Stimulated activated CD4-positive, alpha-beta T cell treated with anti-CD3 and anti-CD28 coated beads, Interleukin-15, amount 100 ng/mL, for 48 hours (primary cell): ENCODE measurements at places on chromosomes 5 and 9.

- no peak for DNase-seq
These were observed 341.5 kb downstream of the OSTF1 start for GRCh38 chr9:75429531-75430475.

DNA sequence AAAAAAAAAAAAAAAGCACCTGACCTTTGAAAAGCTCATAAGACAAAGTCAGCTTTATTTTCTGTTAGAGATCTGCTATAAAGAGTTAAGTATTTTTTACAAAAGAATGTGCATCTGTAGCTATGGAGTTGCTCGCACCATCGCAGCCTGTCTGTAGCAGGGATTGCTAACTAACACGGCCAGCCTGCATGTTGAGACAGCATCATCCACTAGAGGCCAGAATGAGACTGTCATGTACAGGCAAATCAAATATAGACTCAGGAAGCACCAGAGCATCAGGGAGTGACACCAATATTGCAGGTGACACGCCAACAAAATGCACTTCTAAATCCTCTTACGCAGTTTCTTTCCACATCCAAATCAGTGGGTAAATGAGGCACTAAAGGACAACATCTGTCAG, 136.3 kb upstream of the RASEF start:
- no peak for DNase-seq

DNA sequence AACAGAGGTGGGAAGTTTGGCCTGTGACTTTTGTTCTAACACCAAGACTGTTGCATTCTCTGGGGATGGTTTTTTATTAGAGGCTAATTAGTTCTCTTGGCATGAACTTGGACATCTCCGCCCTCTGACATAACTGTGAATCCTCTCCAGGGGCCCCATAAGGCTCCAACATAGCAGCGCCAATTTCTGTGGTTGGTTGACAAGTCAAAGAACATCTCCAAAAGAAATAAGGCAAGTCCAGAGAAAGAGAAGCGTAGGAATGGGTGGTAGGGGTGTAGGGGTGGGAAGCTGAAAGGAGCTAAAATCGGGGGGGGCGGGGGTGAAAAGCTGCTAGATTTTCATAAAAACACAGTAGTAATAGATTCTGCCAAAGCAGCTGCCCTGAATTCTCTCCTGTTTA, 81.0 kb upstream of the DAB2 start:
- no peak for DNase-seq

GRCh38 chr5:137361280-137361679, 137.8 kb downstream of the SPOCK1 start:
- DNase-seq = no peak

- DNase-seq = no peak
These were observed 52.4 kb downstream of the ARHGEF37 start for GRCh38 chr5:149633476-149634350.

DNA sequence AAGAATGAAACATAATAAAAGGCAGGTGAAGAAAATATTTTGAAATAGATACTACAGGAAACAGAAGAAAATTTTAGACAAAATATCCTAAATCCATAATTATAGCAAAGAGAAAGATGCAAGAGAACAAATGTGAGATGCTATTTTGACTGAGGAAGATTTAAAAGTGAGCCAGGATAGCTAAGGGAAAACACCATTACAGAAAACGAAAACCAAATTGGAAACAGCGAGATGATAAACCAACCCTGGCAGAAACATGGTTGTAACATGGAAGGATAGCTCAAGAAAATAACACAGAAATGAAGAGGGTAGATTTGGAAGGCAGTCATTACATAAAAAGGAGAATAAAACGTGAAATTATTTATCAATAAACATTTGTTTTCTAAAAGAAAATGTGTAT, 267.2 kb upstream of the NREP start:
- no peak for DNase-seq

GRCh38 chr9:15499139-15499538, 11.6 kb downstream of the PSIP1 start:
- no peak for DNase-seq

- no peak for DNase-seq
These were observed 60.1 kb upstream of the GNA14 start for GRCh38 chr9:77708064-77708815.

DNA sequence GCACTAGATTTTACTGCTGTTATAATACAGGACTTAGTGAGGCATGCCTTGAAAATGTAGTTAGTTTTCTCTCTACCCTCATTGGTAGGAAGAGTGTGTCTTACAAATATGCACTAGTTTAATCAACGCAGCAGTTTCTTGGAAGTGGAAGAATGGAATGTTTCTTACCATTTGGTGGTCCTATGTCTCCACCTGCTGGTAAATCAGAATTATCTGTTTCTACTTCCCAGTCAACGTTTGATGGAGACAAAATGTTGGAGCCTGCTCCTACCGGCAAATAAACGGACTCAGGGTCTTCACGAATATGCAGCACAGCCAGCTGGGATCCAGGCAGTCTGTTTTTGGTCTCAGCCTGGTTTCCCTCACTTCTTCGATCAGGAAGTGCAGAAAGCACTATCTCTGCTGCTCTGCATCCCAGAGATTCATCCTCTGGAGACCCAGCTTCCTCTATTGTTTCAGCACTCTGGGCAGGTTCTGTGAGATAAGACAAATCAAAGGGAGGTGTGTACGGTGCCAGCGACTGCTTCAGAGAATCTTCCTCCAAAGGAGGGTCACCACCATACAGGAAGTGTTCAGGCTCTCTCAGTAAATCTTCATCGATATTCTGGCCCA, 59.5 kb upstream of the PCA3 start:
- no peak for DNase-seq

DNA sequence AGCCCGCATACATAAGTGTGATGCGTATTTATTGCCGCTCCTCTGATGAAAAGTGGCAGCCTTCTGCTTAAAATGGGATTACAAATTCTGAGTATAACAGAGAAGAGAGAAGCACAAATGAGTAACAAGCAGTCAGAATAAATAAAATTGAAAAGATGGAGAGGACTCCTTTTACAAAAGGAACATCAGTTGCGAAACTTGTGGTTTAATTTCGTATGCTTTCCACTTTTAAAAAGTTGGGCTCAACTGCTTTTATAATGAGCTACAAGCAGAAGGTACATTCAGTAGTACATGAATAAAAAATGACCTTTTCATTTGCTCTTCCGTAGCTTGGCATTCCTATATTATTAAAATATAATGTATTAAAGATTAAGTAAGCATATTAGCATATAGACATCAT, 320.0 kb downstream of the FBXL17 start:
- no peak for DNase-seq

- no peak for DNase-seq
These were observed 100.0 kb upstream of the PLCXD3 start for GRCh38 chr5:41610386-41610785.

GRCh38 chr5:68287976-68288706, 72.6 kb downstream of the PIK3R1 start:
- DNase-seq = peak; percentile 15

DNA sequence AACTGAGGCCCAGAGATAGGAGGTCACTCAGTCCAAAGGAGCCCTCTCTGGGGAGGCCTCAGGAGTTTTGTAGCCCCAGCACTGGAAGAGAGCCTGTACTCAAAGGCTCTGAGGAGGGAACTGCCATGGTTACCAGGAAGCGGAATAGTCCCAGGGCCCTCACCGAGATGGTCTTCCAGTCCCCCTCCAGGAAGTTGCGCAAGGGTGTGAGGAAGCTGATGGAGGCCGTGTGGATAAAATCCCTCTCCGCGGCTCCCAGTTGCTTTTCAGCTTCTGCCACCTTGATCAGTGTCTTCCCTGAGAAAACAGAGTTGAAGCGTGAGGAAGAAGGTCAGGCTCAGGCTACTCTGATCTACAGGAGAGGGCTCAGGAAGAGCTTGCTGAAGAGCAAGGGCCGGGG, 13.5 kb downstream of the SH3GLB2 start:
- DNase-seq = no peak

DNA sequence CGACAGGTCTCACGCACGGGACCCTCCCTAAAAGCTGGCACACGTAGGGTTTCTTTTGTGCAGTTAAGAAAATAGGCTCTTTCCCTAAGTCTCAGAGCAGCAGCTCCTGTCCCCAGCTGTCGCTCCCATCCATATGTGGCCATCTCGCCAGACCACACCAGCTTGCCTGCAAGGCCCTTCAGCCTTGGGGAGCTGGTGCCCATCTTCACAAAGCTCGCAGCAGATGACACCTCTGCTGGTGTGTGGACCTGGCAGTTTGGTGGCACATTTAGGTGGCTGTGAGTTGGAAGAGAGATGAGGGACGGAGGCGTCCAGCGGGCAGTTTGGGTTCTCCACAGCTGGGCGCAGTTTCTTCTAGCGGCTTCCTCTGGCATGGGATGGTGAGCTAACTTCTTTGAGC, 239.0 kb downstream of the FANCC start:
- no peak for DNase-seq

DNA sequence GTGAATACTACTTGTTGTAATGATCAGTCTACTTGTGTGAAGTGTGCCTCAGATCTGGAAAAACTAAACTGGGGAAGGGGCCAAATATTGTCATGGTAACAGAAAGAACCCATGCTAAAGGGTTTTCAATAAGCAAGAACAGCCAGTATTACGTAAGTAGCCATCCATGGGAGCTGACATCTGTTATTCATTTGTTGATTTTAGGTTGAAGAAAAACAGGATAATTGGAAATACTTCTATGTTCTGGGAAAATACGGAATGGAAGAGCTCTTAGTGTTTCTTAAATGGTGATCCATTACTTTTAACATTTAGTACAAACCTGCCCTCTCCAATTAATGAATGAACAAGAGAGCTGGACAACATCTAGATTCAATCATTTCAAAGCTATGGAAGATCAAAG, 485.8 kb downstream of the NTRK2 start:
- no peak for DNase-seq

GRCh38 chr5:154603953-154604679, 126.1 kb upstream of the HAND1 start:
- DNase-seq = no peak

- no peak for DNase-seq
These were observed 232.1 kb downstream of the MAN2A1 start for GRCh38 chr5:109921735-109922380.
